ENCODE measurements at places on chromosomes 3 and 15.

- DNase-seq, result peak; percentile 89
Measured at GRCh38 chr3:120450600-120451271, at the start of gene FSTL1. Gene FSTL1, minus strand, starts transcription at chr3:120450992. Its CDS starts 246 bp downstream, at chr3:120450746.

- peak; percentile 92 for DNase-seq
Measured at GRCh38 chr3:150736316-150736719, 26.7 kb downstream of the SIAH2 start.

DNA sequence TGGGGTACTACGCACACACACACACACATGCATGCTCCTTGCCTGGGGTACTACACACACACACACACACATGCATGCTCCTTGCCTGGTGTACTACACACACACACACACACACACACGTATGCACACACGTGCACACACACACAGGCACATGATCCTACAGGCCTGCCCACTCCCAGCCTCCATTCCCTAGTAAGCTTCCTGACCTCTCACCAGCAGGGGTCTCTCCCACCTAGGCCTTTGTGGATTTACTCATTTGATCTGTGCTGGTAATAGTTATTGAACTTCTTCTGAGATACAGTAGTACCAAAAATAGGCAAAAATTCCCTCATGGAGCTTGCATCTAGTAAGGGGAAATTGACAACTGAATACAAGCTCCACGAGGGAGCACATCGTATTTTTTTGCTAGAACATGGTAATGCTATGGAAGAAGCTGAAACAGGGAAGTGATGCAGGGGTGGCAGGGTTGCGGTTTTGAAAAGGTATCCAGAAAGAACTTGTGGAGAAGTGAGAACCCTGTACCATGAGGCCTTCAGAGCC lies 19.1 kb downstream of the TTC21A start:
- peak; percentile 83 for DNase-seq

GRCh38 chr3:184812662-184813042 lies 686 bp downstream of the VPS8 start:
- DNase-seq, result no peak

DNA sequence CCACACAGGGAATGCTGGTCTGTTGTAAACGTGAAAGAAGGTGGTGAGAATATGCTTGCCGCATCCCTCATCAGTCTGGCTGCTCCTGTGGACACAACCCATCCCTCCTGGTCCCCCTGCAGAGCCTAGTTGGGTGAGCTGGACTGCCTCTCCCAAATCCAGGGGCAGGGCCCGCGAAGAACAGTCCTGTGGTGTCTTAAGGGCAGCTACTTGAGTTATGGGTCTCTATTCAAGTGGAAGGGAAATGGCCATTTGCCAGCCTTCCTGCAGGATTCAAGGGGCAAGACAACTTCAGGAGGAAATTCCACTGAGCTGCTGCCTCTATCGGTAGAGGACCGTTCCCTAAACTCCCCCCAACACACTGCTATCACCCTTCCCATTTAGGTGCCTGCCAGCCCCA lies 98.9 kb downstream of the IQSEC1 start:
- no peak for DNase-seq

GRCh38 chr3:59553076-59553475 lies 503.3 kb upstream of the CFAP20DC start:
- DNase-seq, result no peak

DNA sequence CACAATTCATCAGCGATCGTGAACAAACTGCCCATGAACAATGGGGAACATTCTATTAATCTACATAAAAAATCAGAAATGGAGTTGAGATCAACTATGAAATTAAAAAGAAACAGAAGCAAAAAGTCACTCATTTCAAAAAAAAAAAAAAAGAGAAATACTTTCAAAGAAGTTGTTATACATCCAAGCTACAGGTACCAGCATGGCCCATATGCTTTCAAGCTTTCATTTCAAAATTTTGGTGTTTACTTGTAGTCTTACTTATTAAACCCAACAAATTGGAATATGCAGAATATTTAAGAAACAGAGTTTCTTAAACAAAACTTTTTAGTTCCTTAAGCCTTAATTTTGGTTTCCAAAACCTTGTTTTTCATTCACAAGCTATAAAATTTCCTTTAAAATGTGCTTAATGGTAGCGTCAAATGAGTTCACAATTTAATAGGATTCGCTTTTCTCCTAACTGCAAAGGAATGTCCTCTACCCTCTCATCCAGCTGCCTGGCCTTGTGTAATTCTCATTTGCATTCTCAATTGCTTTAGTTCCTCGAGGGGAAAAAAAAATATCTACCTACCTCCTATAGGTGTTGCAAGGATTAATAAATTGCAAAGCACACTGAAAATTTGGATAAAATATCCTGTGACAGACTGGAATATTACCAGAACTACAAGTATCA lies 565.2 kb downstream of the ROBO1 start:
- DNase-seq, result peak; percentile 31

GRCh38 chr3:152377184-152377570 lies 108.4 kb downstream of the MBNL1 start:
- no peak for DNase-seq

DNA sequence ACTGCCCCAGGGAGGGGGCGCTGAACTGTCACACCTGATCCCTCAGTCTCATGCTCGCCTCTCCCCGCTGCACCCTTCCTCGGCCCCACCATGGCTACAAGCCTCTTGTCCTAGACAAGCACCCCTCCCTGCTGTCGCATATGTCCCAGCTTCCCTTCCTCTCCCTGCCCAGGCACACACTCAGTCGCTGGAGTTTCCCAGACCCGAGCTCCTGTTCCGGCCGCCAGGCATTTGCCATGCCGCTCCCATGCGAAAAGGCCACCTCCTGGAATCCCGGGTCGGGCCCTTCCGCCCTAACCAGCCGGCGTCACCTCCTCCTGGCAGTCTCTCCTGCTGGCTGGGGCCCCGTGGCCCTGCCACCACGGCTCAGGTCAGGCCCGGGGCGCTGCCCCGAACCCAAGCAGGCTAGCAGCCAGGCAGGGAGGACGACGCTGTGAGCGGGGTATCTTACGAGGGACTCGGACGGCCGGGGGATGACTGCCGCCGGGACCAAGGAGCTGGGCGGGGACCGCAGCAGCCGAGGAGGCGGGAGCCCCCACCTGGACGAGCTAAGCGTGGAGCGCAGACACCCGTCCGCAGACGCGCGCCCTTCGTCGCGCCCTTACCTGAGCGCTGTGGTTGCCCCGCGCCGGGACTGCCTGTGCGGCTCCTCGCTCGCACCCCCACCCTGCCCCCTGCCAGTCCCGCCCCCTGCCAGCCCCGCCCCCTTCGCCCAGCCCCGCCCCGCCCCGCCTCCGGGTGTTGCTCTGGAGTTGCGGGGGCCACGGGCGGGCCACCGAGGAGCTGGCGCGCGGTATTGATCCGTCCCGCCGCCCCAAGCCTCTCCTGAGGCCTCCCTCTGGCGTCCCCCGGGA lies at the start of gene ALS2CL:
ALS2CL (minus strand) TSS at position 642 of the 854 bp plus-strand sequence. CDS start 4,239 bp downstream, outside the sequence.
- peak; percentile 80 for DNase-seq

DNA sequence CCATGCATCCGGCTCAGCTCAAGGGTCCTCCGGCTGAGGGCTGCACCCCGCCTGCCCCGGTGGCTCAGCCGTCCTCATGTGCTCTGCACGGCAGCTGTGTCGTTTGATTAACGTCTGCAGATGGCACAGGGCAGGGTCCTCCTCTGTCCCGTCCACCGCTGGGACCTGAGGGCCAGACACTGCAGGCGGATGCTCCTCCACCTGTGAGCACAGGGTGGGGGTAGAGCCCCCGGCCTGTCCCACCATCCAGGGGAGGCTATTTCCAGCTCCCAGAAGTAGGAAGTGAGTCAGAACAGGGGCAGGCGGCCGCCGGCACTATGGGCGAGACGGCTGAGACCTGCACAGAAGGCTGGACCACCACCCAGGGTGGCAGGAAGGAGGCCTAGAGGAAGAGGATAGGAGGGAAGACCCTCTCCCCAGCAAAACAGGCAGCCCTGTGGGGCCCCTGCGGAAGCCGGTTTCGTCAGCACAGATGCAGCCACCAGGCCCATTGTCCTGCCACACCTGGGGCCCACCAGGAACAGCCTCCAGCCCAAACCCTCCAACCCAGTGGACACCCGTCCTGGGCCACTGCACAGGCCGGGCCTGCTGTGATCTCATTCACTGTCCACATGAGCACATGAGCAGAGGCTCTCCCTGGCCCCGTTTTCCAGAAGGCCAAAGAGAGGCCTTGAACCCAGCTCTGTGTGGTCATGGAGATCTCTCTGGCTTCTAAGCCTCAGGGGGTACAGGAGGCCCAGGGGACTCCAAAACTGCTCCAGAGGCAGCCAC lies 12.6 kb upstream of the PLXND1 start:
- DNase-seq, result no peak

- DNase-seq, result no peak
Measured at GRCh38 chr3:126518779-126519177, 1.2 kb upstream of the UROC1 start.

DNA sequence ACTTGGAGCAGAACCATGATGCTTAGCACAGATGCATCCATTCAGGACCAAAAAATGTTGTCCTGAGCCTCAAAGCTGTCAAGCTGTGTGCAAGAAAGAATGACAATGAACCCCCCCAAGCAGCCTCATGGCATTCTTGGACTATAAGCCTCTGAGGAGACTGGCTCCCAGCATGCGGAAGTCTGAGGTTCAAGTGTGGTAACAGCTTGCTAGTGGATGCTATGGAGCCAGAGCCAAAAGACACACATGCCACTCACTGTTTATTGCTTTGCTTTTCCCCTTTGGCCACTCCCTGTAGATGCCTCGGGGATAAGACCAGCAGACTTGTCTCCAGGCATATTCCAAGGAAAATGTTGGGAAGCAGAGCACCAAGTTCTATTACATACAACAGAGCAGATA lies 38.2 kb upstream of the SNRK start:
- DNase-seq, result peak; percentile 4

DNA sequence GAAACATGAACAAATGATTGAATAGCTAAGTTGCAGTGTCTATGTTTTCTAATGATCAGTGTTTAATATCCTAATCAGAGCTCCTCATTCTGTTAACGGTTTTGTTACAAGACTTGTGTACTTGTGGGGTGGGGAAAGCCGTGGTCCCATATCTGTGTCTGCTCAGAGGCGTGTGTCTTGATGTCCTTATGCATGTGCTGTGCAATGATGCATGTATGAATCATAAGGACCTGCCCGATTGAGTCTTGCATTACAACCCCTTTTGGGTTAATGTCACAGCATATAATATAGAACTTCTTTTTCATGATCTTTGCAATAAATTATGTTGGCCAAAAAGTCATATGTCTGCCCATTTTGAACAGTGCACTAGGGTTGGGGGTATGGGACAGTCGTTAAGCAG lies 233.4 kb downstream of the ITPR1 start:
- no peak for DNase-seq

GRCh38 chr15:93413745-93414144 lies 324.7 kb upstream of the RGMA start:
- DNase-seq, result no peak

GRCh38 chr3:188008582-188009213 lies 145.3 kb upstream of the LPP start:
- no peak for DNase-seq

DNA sequence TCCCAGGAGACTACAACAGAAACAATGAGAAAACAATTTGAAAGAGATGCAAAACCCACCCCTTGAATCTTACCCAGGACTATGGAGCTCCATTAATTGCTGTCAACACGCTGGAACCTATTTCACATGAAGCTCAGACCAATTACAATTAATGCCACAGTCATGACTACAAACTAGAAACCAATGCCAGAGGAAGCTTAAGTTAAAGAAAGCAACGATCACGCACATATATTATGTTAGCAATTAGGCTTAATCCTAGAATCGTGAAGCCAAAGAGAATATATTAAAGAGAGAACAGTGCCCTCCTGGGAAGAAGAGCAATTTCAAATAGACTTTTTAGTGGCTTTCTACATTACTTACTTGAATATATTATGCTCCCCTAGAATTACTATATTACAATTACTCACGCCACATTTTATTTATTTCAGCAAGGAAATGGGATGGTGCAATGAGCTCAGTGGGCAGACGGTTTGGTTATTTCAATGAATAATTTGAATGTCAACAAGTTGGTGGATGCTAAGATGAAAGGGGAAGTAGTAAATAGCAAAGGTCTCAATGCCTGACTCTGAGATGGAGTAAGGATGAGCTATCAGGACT lies 125.5 kb downstream of the GREM1 start:
- DNase-seq, result no peak

DNA sequence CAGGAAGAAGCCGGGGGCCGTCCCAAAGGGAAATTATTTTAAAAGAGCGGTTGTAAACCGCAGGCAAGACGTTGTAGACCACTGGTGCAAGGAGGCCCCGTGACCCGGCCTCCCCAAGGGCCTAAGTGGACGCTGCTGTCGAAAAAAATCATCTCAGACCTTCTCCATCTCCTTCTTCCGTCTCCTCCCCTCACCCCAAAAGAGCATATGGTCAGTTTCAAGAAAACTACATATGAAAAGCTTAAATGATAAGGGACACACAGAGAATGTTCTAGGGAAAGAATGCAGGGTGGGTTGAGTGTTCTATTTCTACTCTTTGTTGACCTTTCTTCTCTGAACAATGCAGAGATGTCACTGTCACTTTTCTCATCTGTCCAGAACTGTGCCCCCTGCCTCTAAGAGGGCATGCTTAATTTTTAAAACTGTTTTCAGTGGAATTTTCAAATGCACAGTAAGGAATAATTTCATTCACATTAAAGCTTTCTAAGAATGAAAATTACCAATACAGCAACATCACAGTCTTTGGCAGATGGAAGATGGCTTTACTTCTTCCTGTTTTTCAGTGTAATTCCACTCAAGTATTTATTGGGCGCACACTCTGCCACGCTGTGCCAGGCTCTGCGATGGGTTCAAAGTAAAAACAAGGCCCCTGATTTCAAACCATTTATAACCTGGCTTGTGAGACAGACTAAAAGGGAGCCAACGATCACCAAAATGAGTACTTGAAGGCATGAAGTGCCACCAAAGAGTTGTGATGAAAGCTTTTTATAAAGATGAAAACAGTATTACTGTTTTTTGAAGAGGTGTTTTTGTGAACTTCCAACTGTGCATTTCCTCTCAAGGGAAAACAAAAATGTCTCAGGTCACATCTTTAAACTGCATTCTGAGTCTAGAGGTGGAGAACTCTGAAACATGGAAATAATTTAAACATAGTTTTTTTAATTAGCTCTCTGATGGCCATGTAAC lies 891 bp upstream of the TOP2B start:
- no peak for DNase-seq

GRCh38 chr15:45326280-45326679 lies 52.1 kb downstream of the GATM start:
- no peak for DNase-seq

GRCh38 chr3:186824430-186825139 lies 17.9 kb upstream of the ADIPOQ start:
- peak; percentile 47 for DNase-seq

DNA sequence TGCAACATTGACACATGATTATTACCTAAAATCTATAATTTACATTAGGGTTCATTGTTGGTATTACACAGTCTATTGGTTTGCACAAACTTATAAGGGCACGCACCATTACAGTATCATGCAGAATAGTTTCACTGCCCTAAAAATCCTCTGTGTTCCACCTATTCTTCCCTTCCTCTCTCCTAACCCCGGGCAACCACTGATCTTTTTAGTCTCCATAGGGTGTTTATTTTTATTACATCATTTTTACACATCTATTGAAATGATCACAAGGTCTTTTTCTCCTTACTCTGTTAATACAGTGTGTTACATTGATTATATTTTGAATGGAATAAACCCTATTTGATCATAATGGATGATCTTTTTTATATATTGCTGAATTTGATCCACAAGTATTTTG lies 15.5 kb upstream of the ECT2 start:
- DNase-seq, result no peak

- peak; percentile 52 for DNase-seq
Measured at GRCh38 chr3:65196663-65197062, 508.9 kb upstream of the ADAMTS9 start.

All from mesendoderm (in vitro differentiated cells).